ENCODE measurements at places on chromosomes 13 and 19.
A peak's percentile ranks its signal among the peaks of the same experiment; 100 is the strongest.

GRCh38 chr13:107580741-107581412 is 634.5 kb downstream of the LIG4 start:
- no peaks in the 10 kb centered on the region for H3K4me1 ChIP-seq
- DNase-seq = no peak
- H3K36me3 ChIP-seq = no peaks in the 10 kb centered on the region
- H3K4me3 ChIP-seq = no peak overlapping the region

DNA sequence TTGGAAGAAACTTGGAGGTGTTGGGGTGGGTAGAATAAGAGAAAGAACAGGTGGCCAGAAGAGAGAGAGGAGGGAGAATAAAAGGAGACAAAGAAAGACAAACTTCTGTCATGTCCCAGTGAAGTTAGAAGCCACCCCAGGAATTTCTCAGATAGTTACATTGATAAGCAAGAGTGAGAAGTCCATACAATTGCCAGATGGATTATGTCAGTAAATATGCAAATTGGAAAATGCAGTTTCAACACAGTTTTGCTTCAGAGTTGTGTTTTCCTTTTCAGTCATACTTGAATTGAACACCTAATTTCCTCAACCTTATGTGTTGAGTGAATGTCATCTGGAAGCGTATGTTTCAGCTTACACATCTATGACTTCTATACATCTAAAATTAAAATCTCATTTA is 139.2 kb downstream of the RXFP2 start:
- no peak for DNase-seq
- no peaks in the 10 kb centered on the region for H3K4me1 ChIP-seq
- H3K4me3 ChIP-seq = no peak overlapping the region
- no peak overlapping the region for H3K27ac ChIP-seq

DNA sequence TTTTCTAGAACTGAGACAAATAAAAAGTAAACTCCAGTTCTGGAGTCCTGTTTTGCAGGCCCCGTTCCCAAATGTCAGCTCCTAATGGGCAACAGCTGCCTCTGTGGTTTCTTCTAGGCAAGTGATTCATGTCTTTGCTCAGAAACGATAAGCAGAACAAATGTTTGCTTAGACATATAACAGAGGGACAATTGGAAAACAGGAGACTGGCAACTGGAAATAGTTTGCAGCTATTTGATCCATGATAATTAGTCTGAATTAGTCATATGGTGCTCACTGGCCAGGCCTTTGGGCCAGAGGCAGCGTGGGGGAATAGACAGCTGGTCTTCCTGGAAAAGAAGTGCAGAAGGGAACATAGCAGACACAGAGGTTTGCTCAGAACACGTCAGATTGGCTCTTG is 29.2 kb upstream of the TSHZ3 start:
- peaks cover 3% of the 10 kb centered on the region for H3K27me3 ChIP-seq
- H3K27ac ChIP-seq = no peak overlapping the region
- no peak for DNase-seq
- no peak overlapping the region for H3K4me3 ChIP-seq
- no peaks in the 10 kb centered on the region for H3K36me3 ChIP-seq
- no peaks in the 10 kb centered on the region for H3K4me1 ChIP-seq

DNA sequence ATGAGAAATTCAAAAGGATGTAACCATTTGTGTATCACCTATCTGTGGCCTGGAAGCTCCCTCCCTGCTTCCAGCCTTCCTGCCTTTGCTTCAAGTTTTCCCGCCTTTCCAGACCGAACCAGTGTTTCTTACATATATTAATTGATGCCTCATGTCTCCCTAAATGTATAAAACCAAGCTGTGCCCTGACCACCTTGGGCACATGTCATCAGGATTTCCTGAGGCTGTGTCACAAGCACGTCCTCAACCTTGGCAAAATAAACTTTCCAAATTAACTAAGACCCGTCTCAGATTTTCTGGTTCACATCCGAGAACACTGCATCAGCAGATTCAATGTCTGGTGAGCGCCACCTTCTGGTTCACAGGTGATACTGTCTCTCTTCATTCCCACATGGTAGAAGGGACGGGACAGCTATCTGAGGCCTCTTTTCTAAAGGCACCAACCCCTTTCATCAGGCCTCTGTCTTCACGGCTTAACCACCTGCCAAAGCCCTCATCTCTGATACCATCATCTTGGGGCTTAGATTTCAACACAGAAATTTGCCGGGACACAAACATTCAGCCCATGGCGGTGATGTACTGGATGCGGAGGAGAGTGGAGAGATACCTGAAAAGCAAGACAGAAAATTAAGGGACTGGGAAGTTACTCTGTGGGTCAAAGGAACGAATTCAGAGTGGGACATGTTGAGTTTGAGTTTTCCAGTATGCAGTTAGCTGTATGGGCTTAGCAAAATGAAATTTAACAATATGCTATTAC is 58.7 kb upstream of the PABPC3 start:
- H3K27me3 ChIP-seq = peaks cover 47% of the 10 kb centered on the region
- H3K4me3 ChIP-seq = no peak overlapping the region
- no peaks in the 10 kb centered on the region for H3K36me3 ChIP-seq
- H3K27ac ChIP-seq = no peak overlapping the region
- peak; percentile 21 for DNase-seq

GRCh38 chr19:23474172-23474571 is 78.9 kb upstream of the ZNF91 start:
- no peak overlapping the region for H3K27ac ChIP-seq
- no peak for DNase-seq
- H3K4me3 ChIP-seq = no peak overlapping the region
- H3K27me3 ChIP-seq = no peaks in the 10 kb centered on the region

DNA sequence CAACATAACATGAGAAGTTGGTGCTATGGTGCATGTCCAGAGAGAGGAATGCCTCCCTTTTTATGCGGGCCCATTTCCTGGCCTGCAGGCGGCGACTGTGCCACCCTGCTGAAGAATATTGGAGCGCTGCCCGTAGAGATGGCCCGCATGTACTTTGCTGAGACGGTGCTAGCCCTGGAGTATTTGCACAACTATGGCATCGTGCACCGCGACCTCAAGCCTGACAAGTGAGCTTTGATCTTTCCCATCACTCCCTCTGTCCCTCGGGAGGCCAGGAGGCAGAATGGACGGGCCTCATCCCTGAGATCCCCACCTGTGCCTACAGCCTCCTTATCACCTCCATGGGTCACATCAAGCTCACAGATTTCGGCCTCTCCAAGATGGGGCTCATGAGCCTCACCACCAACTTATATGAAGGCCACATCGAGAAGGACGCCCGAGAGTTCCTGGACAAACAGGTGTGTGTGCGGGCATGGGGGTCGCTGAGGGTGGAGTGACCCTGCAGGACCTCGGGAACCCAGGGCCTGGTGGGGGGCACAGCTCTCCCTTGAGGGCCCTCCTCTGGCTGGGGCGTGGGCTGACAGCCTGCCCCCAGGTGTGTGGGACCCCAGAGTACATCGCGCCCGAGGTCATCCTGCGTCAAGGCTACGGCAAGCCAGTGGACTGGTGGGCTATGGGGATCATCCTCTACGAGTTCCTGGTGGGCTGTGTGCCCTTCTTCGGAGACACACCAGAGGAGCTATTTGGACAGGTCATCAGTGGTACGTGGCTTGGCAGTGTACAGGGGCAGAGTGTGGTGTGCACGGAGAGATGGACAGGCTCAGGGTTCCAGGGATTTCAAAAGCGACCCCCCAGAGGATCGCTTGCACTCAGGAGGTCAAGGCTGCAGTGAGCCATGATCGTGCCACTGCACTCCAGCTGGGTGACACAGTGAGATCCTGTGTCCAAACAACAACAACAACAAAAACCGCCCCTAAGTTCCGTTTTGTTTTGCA is 16.2 kb downstream of the DNASE2 start:
- no peak overlapping the region for H3K4me3 ChIP-seq
- no peaks in the 10 kb centered on the region for H3K27me3 ChIP-seq
- H3K36me3 ChIP-seq = no peaks in the 10 kb centered on the region
- no peak for DNase-seq
- peaks cover 14% of the 10 kb centered on the region for H3K4me1 ChIP-seq

DNA sequence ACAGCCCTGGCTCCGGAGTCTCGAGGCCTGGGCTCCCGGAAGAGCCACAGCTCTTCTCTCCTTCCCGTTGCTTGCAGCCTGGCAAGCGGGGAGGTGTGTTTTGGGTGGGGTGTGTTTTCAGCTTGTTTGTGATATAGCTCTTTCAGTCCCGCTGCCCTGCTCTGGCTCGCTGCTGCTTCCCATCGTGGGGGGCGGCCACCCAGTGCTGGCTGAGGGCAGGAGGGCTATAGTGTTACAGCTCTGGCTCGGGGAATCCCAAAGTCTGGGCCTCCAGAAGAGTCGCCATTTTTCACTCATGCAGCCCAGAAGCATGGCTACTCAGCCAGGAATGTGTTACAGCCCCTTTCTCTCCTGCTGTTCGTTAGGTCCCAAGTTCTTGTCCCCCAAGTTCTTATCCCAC is 2.2 kb upstream of the ZNF256 start:
- DNase-seq = no peak
- no peak overlapping the region for H3K4me3 ChIP-seq
- H3K4me1 ChIP-seq = peaks cover 9% of the 10 kb centered on the region
- H3K27ac ChIP-seq = no peak overlapping the region
- H3K27me3 ChIP-seq = no peaks in the 10 kb centered on the region
- H3K36me3 ChIP-seq = peaks cover 19% of the 10 kb centered on the region

- no peaks in the 10 kb centered on the region for H3K36me3 ChIP-seq
- DNase-seq = no peak
- H3K4me1 ChIP-seq = peaks cover 6% of the 10 kb centered on the region
- H3K27ac ChIP-seq = no peak overlapping the region
These were observed 1.5 kb downstream of the DZIP1 start for GRCh38 chr13:95642999-95643398.

DNA sequence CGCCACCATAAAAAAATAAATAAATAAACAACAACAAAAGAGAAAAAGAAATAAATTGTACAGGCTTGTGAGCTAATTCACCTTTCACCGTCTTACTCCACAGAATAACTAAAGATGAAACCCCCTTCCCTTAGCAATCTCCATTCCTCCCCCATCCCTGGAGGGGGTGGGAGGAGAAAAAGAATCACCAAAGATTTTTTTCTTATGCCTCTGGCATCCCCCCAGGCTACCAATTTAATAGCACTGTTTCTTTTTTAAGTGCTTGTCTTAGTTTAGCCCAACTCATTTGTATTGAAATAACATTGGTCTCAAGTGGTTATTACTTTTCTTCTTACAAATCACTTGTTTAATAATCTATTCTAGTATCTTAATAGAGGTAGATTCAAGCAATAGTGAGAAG is 23.9 kb upstream of the KLF5 start:
- no peaks in the 10 kb centered on the region for H3K4me1 ChIP-seq
- no peaks in the 10 kb centered on the region for H3K36me3 ChIP-seq
- no peak for DNase-seq
- H3K4me3 ChIP-seq = no peak overlapping the region

DNA sequence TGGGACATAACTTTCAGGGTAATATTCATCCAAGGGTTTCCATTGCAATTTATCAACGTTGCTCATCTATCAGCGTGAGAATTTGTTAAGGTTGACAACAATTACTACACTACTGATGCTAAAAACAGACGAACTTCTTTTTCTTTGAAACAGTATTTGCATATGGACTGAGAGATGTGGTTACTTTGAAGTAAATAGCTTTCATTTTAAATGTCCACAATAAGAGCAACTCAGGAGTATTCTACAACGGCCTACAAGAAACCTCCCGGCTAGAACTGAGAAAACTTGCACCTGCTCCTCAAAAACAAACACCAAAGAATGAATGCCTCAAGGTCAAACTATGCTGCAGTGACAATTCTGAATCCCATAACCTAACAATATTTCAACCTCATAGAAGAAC is 238.4 kb downstream of the IRS2 start:
- H3K4me1 ChIP-seq = peaks cover 3% of the 10 kb centered on the region
- H3K36me3 ChIP-seq = no peaks in the 10 kb centered on the region
- no peak overlapping the region for H3K27ac ChIP-seq

DNA sequence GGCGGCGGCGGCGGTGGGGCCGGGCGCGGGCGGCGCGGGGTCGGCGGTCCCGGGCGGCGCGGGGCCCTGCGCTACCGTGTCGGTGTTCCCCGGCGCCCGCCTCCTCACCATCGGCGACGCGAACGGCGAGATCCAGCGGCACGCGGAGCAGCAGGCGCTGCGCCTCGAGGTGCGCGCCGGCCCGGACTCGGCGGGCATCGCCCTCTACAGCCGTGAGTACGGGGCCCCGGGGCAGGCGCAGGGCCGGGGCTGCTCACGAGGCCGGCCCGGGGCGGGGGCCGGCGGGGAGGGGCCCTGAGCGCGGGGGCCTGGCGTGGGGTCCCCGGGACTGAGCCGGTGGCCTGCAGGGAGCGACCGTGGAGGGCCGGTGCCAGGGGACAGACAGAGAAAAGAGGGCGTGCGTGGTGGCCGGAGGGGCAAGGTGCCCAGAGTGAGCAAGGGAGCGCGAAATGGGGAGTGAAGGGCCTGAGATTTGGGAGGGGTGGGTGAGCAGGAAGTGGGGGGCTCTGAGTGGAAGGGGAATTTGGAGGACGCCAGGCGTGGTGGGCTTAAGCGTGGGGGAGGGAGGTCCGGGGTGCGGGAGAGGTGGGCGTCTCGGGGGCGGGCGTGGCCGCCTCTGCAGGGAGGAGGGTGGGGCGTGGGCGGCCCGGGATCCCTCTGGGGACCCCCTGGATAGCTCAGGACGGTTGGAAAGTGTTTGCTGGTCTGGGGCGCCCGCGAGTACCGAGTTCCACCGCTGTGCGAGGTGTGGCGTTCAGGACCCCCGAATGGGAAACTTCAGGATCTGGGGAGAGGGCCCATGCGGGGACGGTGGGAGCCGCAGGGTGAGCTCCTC is 575 bp downstream of the CARM1 start:
- peaks cover 29% of the 10 kb centered on the region for H3K4me1 ChIP-seq
- H3K36me3 ChIP-seq = peaks cover 6% of the 10 kb centered on the region
- peak; percentile 38 for DNase-seq

DNA sequence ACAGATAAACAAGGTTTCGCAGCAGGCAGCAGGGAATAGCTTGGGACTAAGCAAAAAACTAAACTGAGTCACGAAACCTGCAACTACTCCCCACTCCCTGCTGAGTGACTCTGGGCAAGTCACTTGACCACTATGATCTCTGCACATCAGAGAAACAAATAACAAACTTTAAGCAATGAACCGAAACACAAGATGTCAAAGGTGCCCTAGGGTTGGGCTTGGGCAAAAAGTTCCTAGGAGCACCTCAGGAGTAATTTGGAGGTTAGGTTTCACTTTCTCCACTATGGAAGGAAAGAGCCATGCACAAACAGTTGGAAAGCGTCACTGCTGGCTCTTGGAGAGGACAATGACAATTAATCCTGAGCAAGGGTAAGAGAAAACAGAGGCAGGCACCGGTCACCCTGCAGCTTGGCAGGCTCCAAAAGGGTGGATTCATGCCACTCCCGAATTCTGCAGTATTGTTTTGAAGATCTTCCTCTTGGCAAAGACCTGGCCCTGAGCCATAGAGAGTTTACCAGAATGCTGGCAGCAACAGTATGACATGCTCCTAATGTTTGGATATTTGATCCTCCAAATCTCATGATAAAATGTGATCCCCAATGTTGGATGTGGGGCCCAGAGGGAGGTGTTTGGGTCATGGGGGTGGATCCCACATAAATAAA is 60.3 kb downstream of the CRYL1 start:
- peaks cover 7% of the 10 kb centered on the region for H3K4me1 ChIP-seq
- no peaks in the 10 kb centered on the region for H3K36me3 ChIP-seq
- DNase-seq = no peak
- no peak overlapping the region for H3K4me3 ChIP-seq
- H3K27ac ChIP-seq = no peak overlapping the region
- H3K27me3 ChIP-seq = peaks cover 2% of the 10 kb centered on the region

Data from T-helper 2 cell treated with Interferon-gamma antibody and Interleukin-4, amounts not matched to agents 5 μg/mL and 100 μg/mL, for 36 hours (primary cell).